ENCODE measurements at places on chromosomes 3 and 15.

DNA sequence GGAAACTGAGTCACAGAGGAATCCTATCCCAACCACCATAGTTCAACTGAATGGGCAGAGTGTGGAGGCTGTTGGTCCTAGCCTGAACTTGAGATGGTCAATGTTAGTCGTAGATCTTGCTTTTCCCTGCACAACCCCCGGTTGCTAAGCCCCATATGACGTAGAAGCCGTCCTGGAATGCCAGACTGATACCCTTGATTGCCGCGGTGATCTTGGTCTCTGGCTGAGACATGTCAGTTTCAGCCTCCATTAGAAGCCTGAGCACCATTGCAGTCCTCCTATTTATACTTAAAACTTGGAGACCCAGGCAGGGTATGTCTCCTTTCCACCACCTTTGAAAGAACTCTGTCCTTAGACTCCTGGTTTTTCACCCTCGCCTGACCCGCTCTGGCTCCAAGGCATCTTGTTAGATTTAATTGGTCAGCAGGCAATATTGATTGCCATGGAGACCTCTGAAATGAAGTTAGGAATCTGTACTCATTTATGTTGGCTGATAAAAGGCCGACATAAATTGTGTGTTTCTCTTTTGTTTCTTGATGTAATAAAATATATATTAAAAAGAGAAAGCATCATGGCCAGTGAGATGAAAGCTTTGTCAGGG lies 53.4 kb downstream of the RPLP1 start:
- no peak for DNase-seq

GRCh38 chr15:79641841-79642240 lies 209.7 kb downstream of the MINAR1 start:
- DNase-seq = no peak

GRCh38 chr3:24472358-24472757 lies 22.3 kb downstream of the THRB start:
- no peak for DNase-seq

DNA sequence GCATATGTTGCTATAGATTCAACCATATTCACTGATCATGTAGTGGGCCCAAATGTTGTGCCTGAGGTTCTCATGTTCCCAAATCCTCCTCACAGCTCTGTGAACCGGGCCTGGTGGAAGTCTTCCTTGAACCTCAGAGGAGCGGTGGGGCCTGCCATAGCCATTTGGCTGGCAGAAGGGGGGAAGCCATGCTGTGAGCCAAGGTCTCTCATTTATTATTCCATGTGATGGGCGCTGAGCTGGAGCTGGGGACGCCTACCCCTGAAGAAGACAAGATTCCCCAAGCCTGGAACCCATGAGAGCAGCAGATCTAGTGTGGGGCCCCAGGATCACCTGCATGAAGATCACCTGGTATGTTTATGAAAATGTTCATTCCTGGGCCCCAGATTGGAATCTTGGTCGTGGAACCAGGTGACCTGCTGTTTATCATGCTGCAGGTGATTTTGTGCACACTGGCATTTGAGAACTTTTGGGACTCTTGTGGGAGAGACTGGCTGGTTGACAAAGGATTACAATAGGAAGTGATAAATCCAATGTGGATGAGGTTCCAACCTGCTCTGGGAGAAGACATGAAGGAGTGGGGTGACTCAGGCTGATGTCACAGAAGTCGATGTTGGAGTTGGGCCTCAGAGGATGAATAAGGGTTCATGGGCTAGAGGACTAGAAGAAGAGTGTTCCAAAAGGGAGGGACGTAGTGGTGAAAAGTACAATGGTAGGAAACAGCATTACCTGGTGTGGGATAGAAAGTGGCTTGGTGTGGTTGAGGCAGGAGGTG lies 102.1 kb downstream of the ASB7 start:
- no peak for DNase-seq

DNA sequence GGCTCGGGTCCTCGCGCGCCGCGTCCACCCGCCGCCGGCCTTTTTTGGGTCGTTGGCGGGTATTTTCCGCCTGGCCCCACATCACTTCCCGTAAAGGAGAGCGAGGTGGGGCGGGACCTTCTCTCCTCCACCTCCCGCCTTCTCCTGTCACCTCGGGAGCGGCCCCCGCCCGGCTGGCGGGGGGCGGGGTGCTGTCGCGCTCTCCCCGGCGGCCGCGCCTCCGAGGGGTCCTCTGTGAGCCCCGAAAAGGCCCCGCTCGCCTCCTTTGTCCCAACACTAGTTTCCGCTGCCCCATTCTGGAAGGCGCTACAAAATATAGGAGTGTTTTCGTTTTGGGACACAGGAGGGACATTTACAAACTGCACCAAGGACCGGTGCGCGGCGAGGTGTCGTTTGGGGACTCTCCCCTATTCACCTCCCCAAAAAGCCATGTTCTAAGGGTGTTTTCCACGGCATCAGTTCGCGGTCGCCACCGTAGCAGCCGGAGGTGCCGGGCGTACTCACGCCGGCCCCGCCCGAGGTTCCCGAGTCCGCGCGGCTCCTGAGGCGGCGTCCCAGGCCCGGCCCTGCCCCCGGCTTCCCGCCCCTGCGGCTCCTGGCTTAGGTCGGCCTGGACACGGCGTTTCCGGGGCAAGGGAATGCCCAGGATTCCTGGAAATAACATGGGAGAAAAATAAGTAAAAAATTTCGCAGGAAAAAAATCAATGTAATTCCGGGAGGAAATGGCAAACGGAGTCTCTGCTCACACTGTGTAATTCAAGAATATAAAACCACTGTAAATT lies at the start of gene RAB27A:
RAB27A (minus strand) TSS at position 68 of the 782 bp plus-strand sequence. CDS start 54,879 bp downstream, outside the sequence.
- DNase-seq = peak; percentile 76

GRCh38 chr3:48403533-48404439 lies 26.1 kb downstream of the PLXNB1 start:
- DNase-seq = no peak

DNA sequence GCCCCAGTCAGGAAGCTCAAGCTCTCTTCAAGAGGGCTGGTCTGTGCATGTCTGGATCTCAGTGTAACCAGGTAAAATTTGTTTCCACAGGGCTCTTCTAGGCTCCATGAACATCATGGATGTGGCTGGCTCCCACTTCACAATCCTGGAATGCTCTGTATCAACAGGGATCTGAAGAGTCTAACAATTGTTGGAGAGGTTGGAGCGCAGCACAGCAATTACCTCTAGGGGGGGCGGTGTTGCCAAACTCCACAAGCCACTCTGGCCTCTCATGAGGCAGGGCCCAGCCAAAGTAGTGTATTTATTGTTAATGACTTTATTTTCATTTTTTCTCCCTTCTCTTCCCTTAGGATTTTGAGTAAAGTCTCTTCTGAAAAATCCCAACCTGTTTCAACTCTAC lies 6.1 kb upstream of the EIF2B5 start:
- peak; percentile 39 for DNase-seq

GRCh38 chr15:64247906-64248541 lies 85.2 kb upstream of the PPIB start:
- DNase-seq = peak; percentile 69

DNA sequence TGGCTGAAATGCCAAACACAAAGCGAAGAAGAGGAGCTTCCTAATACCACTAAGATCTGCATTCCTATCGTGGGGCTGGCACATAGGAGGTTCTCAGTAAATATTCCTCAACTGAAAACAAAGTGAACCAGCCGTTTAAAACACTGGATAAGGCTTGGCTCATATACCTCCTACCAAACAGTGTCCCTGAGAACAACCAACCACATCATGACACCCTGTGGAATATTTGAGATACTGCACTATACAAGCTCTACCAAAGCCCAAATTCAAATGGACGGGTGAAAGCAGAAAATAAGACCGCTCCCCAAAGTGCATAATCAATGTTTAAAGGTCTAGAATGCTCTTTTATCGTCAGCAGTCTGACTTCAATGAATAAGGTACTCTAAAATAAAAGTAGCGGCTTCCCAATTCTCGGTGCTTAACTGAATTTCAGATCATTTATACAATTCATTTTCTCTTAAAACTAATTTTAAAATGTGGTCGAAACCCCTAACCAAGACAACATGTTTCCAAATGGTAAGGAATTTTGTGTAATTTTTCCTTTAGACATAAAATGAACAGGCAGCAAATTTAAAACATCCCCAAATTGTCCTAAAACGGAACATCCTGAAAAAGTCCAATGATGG lies 425.8 kb downstream of the ERC2 start:
- peak; percentile 9 for DNase-seq

- DNase-seq = no peak
Observed at GRCh38 chr15:34116620-34117019, 14.7 kb downstream of the PGBD4 start.

- DNase-seq = no peak
Observed at GRCh38 chr3:170740726-170741591, 129.0 kb downstream of the RPL22L1 start.

DNA sequence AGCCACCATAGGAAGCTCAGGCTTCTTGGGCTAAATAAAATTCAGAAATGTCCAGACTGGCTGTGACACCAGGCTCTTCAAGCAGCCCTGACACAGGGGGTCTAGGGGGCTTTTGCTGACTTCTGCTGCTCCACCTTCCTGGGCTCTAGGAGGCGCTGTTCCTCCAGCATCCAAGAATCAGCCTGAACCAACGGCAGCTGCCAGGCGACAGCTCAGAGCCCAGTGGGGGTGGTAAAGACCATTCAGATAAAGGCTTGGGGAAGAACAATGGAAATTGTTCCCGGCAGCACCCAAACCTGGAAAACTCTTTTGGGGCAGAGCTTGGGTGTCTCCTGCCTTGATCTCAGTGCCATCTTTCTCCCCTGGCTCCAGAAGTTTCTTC lies 21.6 kb upstream of the PSTPIP1 start:
- peak; percentile 75 for DNase-seq

DNA sequence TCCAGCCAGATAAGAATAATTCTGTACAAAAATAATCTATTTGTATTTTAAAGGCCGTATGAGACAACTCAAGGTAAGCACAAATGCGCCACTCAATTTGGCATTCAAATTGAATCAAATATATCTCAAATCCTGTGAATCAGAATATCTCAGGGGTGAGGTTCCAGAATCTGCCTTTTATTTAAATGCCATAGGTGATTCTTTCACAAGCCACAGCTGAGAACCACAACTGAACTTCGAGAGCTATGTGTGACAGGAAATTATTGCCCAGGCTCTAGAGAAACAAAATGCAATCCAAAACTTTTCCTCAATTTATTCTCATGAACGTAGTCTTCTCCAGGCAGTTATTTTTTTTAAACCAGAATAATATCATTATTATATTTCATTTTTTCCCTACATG lies 11.9 kb downstream of the ATP8B4 start:
- peak; percentile 5 for DNase-seq

- DNase-seq = no peak
Observed at GRCh38 chr3:81245043-81245442, 516.4 kb downstream of the GBE1 start.

DNA sequence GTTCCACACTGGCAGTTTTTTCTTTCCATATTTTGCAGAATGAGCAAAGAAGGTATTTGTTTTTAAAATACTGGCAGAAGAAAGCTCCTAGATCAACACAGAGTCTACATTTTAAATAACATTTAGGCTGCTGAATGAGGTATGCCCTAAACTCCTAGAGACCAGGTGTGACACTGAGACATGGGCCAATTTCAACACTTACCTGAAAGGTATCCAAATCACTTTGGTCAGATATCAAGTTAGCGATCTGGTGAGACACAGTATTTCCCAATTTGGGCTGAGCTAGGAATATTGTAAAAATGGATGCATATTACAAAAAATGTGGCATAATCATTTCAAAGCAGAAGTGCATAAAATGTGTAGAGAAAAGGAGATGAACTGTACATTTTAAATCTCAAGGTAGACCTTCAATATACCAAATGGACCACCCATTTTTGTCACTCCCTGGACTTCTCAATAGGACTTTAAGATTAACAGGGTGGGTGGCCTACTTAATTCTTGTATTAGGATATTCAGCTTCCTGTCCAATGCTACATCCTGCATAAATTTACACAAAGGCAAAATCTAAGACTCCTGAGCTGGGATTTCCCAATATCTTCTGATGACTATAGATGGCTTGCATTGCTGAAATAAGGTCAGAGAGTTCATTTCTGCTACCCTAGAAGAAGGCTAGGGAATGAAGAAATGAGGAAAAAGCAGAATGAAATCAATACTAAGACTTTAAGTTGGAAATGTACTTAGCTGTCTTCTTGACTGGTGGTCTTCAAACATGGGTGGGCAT lies 487.8 kb downstream of the FOXP1 start:
- no peak for DNase-seq

- no peak for DNase-seq
Observed at GRCh38 chr15:57583282-57583681, 8.4 kb upstream of the MYZAP start.

- no peak for DNase-seq
Observed at GRCh38 chr15:41256577-41257038, 25.5 kb downstream of the CHP1 start.

- DNase-seq = no peak
Observed at GRCh38 chr15:70026991-70027390, 70.7 kb downstream of the TLE3 start.

GRCh38 chr15:27933562-27933961 lies 165.6 kb downstream of the OCA2 start:
- no peak for DNase-seq

All from GM12865 (cell line).